ENCODE measurements at places on chromosomes 11 and 22. TPM values are rescaled to one million over a fixed set of nuclear protein-coding genes. Genes with fewer than 3 reads are reported as not detected.

The OR51E2 gene
- total RNA-seq, result 0.59 TPM

The OR56A1 gene
- under 0.01 TPM for total RNA-seq

The BTBD18 gene
- not detected for total RNA-seq

The RAB36 gene
- 3.7 TPM for total RNA-seq

Measured in smooth muscle cell of the umbilical artery (primary cell).